Activated CD4-positive, CD25-positive, alpha-beta regulatory T cell (primary cell): ENCODE measurements at places on chromosomes 12 and 14.

- no peak for DNase-seq
These were observed 1.7 kb upstream of the JPH4 start for GRCh38 chr14:23580152-23580926.

DNA sequence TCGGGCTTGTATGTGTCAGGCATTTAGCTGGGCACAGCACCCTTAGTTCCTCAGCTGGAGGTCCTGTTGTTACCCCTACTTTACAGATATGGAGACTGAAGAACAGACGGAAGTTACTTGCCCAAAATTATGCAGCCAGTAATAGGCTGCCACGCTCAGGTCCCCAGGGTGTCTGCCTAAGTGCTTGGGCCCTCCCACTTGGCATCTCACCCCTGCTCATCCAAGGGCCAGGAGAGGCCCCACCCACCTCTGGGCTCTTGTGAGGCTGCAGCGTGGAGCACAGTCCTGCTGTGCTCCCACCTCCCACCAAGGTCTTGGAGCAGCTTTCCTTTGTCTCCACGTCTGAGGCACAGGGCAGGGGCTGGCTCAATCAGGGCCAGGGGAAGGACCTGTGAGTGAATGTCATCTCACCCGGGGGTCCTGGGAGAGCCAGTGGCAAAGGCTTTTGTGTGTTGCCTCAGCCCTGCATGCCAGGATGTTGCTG, 64.6 kb downstream of the BEGAIN start:
- no peak for DNase-seq

GRCh38 chr14:93775744-93776143, 12.5 kb downstream of the PRIMA1 start:
- DNase-seq = no peak

DNA sequence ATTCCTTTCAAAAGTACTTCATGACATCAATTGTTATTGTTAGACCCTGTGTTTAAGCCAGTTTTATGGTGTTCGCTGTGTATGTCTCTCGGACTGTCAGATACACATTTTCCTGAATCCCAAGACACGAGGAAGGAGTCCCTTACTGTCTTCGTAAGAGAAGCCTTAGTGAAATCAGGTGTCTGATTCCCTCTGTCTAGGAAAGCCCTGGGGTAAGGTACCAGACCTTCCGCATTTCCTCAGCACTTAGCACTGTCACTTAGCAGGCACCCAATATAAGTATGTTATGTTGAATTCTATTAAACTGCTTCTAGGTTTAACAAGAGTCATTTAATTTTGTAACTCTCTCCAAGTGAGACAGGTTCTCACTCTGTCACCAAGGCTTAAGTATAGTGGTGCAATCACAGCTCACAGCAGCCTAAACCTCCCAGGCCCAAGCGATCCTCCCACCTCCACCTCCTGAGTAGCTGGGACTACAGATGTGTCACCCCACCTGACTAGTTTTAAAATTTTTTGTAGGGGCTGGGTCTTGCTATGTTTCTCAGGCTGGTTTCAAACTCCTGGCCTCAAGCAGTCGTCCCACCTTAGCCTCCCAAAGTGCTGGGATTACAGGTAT, 111.0 kb downstream of the BBS10 start:
- DNase-seq = no peak

- no peak for DNase-seq
These were observed 4.0 kb downstream of the ASCL1 start for GRCh38 chr12:102961466-102961855.

DNA sequence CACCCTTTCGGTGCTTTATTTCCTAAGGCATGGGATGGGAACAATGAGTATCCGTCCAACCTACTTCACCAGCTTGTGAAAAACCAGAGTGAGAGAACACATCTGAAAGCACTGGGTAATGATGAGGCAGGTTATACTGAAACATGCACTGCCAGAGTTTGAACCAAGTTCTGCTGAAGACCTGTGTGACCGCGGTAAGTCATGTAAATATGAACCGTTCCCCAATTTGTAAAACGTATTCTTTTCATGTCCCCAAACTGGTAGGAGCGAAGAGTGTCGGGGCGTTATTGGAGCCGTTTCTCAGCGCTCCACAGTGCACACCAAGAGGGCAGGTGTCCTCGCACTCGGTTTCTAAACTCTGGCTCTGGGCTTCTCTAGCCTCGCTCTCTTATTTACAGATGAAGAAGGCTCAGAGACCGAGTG, 788 bp upstream of the NGDN start:
- no peak for DNase-seq

- DNase-seq = no peak
These were observed 914.1 kb downstream of the TRHDE start for GRCh38 chr12:73186272-73186671.

DNA sequence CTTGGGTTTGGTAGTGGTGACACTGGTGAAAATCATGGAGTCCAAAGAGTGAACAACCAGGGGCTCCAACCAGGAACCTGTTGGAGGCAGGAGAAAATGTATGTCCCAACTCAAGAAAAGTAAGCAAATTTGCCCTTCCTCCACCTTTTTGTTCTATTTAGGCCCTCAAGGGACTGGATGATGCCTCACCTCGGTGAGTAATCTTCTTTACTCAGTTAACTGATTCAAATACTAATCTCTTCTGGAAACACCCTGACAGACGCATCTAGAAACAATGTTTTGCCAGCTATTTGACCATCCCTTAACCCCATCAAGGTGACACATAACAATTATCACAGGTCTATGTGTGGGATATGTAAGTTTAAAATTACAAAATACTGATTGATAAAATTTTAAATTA, 272.4 kb upstream of the FOXG1 start:
- no peak for DNase-seq

- no peak for DNase-seq
These were observed 81.4 kb downstream of the FRMD6 start for GRCh38 chr14:51733147-51733546.

- DNase-seq = no peak
These were observed 22.6 kb downstream of the BCL11B start for GRCh38 chr14:99249389-99249788.

DNA sequence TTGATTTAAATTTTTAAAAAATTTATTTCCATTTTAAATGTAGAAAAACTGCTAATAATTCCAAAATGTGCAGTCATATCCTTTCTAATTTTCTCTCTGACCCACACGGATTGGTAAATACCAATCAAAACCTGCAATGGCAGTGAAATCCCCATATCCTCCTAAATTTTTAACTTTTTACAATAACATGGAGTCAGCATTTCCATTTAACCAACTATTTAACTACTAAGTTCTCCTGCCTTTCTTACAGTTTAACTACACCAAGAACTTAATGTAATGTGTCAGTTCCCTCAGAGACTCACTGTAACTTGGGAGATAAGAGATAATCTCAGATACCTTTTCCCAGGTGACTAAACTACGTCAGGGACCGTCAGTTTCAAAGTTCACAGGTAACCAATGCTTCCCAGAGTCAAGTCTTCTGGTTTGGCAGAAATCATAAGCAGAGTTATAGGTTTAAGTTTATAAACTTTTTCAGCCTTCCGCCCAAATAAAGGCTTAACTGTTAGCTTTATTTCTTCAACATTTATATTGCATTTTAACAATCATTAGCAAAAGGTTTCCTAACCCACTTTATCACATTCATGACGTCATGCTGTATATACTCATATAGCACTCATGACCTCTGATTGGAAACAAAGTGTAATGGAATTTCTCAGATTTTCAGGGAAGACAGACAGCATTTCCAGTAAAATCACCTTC, 7.6 kb downstream of the KRAS start:
- DNase-seq = no peak

- DNase-seq = no peak
These were observed 1.8 kb downstream of the TBC1D30 start for GRCh38 chr12:64826234-64826633.

DNA sequence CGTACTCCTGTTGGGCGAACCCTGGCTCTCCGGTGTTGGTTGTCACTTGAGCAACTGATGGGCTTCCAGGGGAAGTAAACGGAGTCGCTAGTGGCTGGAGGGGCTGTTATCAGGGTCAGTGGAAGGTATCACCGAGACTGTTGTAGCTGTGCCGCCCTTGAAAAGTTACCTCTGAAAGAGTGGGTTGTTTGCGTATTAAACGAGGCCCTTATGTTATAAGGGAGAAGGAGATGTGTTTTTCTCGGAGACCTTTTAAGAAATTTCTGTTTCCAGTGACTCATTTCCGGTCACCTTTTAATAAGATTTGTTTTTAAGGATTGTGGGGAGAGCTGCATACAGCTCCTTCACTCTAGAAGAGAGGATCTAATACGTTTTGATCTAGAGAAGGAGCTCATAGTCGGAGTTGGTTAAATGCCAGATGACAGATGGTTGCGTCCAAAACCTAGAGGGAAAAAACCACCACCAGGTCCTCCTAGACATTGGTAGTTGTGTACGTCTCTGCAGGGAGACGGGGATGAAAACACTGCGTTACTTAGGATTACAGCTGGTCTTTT, 750 bp upstream of the DBX2 start:
- DNase-seq = no peak

DNA sequence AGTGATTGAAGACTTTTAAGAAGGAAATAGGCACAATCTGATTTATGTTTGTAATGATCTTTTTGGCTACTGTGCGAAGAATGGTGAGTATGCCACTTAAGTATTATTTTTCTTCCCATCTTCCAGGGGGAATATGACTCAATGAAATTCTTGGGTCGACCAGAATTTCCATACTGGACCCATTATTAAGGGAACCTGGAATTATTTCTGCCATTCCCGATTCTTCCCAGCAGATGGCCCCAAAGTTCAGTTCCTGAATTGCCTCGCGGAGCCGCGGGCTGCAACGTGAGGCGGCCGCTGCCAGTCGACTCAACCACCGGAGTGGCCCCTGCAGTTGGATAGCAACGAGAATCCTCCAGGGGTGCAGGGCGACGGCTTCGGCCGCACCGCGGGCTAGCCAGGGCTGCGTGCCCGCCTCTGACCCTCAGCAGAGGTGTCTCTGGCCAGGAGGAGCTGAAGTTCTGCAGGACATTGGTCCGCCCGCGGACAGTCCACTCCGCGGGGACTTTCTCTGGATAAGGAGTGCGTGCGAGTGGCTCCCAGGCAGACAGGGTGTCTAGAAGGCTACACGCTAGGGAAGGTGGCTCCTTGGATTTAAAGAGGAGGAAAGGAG, 628 bp upstream of the TSHR start:
- DNase-seq = peak; percentile 55

GRCh38 chr14:24613241-24613640, 3.8 kb upstream of the GZMH start:
- no peak for DNase-seq

DNA sequence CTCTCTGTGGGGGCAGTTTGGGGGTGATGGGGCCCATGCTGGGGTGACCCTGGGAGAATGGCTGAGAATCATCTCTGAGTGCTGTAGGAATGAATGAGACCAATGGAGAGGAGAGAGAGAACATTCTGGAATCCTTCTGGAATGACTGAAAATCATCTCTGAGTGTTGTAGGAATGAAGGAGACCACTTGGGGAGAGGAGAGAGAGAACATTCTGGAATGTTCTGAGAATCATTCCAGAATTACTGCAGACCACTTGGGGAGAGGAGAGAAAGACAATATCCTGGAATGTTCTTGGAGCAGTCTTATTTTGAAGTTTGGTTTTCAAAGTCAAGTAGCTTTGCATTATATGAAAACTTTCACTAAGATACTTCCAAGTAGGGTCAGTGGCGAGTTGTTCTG, 64.3 kb downstream of the ZNF664 start:
- DNase-seq = no peak

DNA sequence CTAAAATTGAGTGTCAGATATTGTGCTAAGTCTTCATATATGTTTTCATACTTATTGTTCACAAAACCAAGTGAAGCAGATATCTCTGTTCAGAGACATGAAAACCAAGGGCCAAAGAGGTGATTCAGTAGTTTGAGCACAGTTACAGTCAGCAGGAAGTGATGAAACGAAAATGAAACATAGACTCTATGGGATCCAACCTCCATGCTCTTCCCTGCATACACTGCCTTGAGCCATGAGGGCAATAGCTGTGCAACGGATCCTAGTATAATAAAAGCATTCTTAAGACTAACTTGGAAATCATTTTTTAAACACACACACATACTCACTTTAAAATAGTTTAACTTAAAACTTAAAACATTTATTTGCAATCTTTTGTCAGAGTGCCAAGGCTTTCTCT, 27.9 kb downstream of the ESR2 start:
- no peak for DNase-seq

DNA sequence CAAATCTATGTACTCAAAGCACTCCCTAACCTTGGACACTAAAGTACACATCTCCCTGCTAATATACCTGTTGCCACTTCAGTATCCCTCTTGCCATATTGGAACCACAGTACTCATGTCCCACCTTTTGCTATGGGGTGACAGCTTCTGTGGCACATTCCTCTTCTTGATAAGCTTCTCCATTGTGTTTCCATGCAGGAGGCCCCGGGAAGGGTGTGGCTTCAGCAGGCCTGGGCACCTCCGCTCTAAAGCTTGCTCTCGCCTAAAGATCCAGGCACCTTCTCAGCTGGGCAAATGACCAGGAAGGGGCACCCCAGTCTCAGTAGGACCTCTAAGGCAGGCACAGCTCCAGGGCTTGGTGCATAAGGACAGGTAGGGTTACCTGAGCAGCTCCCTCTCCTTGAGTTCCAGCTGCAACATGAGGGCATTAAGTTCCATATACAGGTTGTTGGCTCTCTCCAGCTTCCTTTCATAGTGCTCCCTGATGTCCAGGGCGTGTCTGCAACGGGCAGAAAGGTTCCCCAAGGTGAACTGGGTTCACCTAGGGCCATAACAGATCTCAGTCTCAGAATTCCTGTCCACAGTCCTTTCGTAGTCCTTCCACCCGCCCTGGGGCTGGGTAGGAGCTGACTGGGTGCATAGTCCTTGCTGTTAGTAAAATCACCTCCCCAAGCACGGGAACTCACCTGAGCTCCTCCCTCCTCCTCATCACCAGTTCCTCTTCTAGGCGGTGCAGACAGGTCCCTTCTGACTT, 15.9 kb downstream of the MAP3K12 start:
- DNase-seq = no peak

DNA sequence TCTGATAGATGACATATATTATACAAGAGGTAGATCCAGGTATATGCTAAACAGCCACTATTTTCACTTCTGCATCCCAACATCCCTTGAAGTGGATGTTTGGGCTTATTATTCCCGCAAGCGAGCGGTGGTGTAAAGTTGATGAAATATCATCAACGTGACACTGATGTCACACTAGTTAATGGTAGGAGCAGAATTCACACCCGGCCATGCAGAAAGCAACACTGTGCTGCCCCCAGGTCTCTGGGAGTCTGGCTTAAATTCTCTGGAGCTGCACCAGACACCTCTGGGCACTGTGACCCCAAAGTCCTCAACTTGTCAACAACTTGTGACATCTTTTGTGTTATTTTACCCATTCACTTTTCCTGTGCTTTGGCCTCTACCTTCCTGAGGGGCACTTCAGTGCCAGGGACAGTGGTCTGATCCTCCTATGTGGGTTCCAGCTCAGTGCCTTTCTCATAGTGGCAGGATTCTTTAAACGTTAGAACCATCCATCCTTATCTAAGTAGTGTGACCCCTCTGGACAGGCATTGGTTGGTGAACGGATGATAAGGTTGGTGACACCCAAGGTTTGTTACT, 952 bp downstream of the DRAM1 start:
- no peak for DNase-seq

DNA sequence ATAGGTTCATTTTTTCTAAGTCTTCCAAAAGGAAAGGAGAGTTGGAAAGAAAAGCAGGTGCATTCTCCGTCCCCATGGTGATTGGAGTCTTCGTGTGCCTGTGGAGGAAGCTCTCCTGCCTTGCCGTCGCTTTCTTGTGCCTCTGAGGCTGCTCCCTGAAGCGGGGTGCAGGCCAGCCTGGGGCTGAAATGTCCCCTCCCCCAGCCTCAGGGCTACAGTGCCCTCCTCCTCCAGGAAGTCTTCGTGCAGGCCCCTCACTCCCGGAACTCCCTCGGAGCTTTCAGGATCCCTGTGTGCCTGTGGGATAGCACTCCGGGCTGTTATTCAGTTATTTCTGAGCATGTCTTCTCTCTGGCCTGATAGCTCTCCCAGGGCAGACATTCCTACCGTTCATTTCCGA, 569.2 kb downstream of the VRK1 start:
- no peak for DNase-seq
